ENCODE measurements at places on chromosomes 1 and 21.
A peak's percentile ranks its signal among the peaks of the same experiment; 100 is the strongest.

DNA sequence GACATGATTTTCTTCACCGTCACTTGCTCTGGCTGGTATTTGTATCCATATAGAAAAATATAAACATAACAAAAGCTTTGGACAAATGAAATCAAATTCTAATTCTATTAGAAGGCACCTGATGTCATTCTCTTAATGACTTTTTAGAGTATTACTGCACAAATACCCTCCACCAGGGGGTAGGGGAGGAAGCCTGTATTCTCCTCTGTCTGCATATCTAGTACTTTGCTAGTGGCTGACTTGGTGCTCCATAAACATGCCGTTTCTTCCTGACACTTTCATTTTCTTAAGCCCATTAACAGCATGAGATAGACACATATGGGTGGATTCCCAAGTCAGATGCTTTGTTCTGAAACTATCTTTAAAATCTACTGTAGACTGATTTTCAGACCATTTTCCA is 20.6 kb upstream of the KCNJ15 start:
- no peak for DNase-seq

DNA sequence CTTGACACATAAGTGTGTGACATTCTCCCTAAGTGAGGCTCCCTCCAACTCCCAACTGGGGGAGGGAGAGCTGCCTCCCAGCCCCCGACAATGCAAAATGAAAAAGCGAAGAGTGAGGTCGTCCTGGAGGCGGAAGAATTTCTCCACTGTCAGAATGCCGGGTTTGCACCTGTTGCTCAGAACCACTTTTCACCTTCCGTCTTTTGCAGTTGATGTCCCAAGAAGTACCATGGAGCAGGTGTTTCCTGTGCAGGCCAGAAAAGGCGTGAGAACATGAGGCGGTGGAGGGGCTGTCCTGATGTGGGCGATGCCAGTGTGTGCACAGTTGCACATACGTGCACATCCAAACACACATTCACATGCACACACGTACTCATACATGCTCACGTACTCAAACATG is 158.6 kb upstream of the AJAP1 start:
- no peak for DNase-seq

DNA sequence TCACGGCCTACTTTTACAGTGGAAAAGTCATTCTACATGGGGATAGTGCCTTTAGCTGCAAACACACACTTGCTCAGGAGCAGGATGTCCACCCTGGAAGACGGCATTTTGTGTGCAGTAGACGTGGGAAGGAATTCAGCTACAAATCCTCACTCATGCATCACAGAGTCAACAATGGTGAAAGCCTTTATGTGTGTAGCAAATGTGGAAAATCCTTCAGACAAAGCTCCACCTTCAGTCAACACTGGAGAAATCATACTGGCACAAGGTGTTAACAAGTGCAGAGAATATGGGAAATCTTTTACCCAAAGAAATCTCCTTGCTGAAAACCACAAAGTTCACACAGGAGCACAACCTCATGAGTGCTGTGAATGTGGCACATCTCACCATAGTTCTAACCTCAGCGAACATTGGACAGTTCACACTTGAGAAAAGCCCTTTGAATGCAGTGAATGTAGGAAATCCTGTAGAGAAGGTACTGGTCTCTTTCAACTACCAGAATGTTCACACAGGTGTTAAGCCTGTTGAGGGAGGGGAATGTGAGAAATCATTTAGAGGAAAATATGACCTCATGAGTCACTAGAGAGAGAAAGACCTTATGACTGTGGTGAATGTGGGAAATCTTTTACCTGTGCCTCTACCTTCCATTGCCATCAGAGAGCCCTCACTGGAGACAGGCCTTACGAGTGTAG is 101.8 kb downstream of the PTGS2 start:
- no peak for DNase-seq

GRCh38 chr1:174243451-174244000 is 84.2 kb downstream of the RABGAP1L start:
- DNase-seq, result no peak

GRCh38 chr1:85465099-85465785 is at the start of gene DDAH1:
DDAH1 (minus strand) TSS chr1:85465159; CDS start chr1:85465045, 114 bp downstream.
- peak; percentile 85 for DNase-seq

DNA sequence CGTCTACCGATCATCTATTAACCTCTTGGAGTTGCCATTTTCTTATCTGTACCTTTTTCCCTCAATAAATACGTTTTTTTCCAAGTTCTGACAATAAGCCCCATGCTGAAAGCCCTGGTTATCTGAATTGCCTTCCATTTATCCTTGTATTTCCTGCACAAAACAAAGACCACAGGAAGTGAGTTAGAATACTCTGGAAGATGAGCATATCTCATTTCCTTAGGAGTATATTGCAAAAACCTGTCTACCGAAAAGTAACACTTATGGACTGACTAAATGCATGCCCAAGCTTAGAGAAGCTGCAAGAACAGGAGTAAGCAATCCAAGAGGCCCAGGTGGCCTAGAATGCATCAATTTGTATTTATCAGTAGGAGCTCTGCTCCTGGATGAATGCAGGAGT is 39.9 kb downstream of the DIRAS3 start:
- DNase-seq, result no peak

- DNase-seq, result no peak
Measured at GRCh38 chr1:116207126-116207735, 96.0 kb downstream of the MAB21L3 start.

GRCh38 chr1:58815069-58815685 is 31.3 kb upstream of the JUN start:
- DNase-seq, result peak; percentile 17

GRCh38 chr1:116224111-116224510 is 112.9 kb downstream of the MAB21L3 start:
- DNase-seq, result no peak

- no peak for DNase-seq
Measured at GRCh38 chr1:16218014-16218673, 5.7 kb upstream of the ARHGEF19 start.
